ENCODE measurements at places on chromosomes 11 and 22.

DNA sequence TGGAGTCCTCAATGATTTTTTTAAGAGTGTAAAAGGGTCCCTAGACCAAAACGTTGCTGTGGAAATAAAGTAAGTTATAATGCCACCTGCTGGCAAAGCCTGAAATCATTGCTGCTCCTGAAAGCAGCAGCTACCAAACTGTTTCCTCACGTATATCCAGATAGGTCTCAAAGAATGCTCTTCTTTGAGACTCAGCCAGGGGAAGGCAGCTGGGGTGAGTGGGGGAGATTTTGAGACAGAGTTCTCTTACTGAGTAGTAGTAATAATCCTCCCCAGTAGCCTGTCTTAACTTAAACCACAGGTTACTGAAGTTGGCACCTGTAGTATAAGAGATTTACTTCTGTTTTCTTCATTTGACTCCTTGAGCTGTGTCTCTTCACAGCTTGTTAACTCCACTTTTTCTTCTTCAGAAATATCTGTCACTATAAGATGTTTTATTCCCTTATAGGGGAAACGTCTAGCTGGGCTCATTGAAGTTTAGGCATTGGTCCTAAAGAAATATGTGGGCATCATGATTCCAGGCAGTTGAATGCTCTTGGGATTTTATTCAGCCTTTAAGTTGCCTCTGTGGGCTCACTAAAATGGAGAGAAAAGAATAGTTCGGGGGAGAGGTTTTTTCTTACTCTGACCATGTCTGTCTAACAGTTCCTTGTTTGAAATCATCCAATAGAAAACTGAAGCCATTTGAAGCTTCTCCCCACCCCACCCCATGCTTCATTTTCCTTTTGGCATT, 77.9 kb downstream of the BTBD10 start:
- DNase-seq = no peak

- no peak for DNase-seq
Observed at GRCh38 chr22:30732426-30732825, 37.8 kb downstream of the OSBP2 start.

- DNase-seq = no peak
Observed at GRCh38 chr11:130510407-130511006, 62.1 kb downstream of the ADAMTS15 start.

DNA sequence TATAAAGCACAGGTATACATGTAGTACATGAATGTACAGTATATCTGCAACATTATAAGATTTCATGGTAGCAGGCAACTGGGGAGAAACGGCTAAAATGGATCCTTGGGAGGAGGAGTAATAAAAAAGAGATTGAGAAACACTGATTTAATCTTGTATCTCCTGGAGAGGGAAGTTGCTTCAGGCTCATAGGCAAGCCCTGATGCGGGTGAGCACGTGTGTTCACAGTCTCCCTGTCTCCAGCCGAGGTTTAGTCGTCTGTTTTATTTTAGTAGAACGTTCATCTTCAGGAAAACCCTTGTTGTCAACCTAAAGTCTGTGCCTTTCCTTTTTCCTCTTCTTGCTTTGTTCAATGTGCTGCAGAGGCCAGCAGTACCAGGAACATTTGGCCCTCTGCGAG, 21.8 kb upstream of the SLC25A18 start:
- DNase-seq = no peak

GRCh38 chr22:50148991-50149721, 21.4 kb upstream of the PANX2 start:
- DNase-seq = peak; percentile 31

DNA sequence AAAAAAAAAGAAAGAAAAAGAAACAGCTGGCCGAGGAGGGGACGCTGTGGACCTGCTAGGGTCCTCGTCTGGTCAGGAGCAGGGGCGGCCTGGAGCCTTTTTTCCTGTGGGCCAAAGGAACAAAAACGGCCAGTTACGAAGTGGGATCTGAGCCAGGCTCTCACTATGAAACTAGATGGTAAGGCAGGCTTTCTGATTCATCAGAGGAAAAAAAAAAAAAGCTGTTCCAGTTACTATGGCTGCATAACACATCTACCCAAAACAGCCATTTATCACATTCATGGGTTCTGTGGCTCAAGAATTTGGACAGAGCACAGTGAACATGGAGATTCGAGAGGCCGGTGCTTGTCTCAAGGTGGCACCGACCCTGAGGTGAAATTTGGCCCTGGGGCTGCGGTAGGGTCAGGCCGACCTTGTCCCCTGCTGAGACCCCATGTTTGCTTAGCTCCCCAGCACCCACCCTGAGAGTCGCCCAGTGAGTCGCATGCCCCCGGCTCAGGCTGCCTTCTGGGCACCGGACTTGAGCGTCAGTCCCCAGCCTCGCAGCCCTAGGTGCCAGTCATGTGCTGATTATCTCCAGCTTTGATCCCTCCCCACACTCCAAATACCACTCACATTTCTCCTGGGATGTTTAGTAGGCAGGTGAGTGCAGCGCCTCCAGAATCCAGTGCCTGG, 34.2 kb downstream of the MRGPRD start:
- no peak for DNase-seq

DNA sequence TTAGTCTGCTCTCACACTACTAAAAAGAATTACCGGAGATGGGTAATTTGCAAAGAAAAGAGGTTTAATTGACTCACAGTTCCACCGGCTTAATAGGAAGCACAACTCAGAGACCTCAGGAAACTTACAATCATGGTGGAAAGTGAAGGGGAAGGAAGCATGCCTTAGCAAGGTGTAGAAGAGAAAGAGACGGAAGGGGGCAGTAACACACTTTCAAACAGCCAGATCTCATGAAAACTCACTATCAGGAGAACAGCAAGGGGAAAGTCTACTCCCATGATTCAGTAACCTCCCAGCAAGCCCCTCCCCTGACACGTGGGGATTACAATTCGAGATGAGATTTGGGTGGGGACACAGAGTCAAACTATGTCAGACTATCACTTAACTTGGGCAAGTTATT, 236.6 kb upstream of the ANO3 start:
- DNase-seq = no peak

DNA sequence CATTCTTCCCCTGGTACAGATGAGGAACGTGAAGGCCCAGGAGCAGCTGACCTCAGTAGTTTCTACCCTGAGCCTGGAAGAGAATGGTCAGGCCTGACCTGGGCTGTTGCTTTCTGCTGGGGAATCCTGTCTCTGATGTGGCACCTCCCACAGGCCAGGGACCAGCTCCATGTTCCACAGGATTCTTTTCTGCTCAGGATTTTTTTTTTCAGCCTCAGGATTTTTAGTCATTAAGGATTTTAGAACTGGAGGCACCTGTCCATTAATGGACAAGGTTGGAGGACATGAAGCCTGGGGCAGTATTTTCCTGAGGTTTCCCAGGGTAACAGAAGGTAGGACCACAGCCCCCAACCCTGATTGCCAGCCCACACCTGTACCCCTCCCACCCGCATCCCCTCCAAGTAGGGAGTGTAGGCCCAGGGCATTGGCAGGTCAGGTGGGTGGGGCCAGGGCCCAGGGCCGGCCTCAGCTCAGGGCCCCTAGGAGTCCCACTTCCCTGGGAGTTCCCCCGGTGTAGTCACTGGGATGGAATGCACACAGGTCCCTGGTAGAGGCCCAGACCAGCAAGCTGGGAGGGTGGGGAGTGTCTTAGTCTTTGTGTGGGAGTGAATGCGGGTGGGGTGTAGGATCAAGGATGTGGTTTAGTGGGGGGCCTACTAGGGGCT, 16.1 kb downstream of the BIK start:
- DNase-seq = no peak

DNA sequence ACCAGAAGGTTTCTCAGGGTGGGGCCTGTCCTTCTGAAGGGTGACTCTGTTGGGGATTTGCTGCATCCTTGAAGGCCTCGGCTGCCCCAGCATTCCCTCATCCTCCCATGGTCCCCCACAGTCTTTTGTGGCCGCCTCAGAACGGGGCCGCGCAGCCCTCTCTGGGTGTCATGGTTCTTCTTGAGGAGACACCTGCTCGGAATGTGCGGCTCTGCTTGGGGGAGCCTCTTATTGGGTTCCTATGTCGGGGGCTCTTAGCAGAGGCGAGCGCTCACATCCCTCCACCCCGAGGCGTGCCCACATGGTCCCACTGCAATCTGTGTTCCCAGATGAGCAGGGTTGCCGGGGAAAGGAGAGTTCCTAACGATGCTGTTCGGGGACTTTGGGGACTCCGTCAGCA, 1008.4 kb downstream of the BRD1 start:
- DNase-seq = no peak

DNA sequence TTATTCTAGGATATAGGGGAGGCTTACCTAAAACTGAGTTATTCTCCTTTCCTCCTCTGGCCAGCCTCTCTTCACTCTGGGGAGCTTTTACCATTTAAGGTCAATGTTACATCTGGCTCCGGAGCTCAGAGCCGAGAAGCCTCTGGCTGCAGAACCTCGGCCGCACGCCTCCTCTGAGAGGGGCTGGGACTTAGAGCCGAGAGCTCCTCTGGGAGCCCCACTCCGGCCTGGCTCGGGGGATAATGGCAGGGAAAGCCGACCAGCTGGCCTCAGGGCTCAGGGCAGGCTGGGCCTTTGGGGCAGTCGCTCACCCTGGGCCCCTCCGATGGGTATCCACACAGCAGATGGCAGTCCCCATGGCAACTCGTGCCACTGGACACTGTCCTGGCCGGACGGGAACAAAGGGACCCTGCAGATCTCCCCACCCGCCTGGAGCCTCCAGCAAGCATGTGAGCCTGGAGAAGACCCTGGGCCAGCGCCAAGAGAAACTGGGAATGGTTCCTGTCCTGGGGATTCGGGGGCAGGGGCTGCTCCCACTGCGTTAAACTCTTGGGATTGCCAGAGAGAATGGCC, at the start of gene IRAG1:
Gene IRAG1, minus strand, starts transcription at position 247 of the 573 bp plus-strand sequence. Its CDS starts 153 bp downstream, at position 94.
- no peak for DNase-seq

GRCh38 chr11:61820174-61820573, 3.4 kb upstream of the FADS1 start:
- DNase-seq = peak; percentile 37

- DNase-seq = no peak
Observed at GRCh38 chr11:60242740-60243239, at the start of gene MS4A4E. MS4A4E (minus strand) TSS chr11:60243137; CDS start chr11:60230055, 13,082 bp downstream.

DNA sequence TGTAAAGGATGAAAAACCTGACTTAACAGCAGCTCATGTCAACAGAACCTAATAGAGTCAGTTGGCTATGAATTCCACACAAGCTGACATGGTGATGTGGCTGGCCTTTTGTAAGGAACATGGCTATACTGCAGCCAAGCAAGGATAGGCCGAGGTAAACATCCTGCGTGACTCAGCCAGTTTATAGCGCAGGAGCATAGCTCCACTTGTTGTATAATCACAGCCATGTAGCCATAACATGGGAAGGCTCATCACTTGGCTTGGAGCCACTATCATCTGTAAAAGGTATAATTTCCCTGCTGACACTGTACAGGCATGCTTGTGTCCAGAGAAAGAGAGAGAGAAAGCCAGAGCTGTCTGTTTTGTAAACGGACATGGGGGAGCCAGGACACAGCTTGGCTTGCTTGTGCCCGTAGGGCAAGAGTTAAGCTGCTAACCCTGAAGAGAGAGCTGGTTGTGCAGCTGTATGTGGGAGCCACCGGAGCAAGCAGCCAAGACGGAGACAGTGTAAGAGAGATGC, 104.4 kb upstream of the PLET1 start:
- DNase-seq = peak; percentile 36

GRCh38 chr22:23621082-23621780, 10.9 kb downstream of the DRICH1 start:
- no peak for DNase-seq

DNA sequence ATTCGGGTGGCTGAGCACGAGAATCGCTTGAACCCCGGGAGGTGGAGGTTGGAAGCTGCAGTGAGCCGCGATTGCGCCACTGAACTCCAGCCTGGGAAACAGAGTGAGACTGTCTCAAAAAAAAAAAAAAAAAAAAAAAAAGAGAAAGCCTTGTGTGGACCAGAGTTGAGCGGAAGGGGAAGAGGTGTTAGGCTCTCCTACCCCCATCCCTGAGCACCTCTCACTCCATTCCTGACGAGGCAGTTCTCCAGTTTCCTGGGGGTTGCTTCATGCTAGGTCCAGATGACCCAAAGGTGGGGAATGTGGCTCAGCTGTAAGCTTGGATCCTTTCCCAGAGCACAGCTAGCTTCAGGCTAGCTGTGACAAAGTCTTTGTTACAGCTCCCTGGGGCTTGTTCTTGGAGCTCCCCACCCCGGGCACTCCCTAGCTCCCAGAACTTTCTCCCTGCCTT, 8.8 kb upstream of the DNAL4 start:
- DNase-seq = no peak

DNA sequence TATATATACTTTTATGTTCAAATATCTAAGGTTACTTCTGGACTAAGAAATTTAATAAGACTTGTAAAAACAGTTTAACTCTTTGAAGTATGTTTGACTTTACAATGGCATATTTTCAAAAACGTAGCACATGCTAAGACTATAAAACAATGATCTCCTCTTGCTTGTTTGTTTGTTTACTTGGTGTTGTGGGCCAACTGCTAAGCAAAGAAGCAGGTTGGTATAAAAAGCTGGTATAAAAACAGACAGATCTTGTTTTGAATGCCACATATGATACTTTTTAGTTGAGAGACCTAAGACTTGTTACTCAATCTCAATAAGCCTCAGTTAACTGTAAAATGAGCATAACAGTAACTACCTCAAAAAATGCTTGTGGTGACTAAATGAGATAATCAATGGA, 1206.3 kb downstream of the LRRC4C start:
- DNase-seq = no peak

GRCh38 chr11:86969258-86969657, 14.1 kb upstream of the FZD4 start:
- DNase-seq = no peak

DNA sequence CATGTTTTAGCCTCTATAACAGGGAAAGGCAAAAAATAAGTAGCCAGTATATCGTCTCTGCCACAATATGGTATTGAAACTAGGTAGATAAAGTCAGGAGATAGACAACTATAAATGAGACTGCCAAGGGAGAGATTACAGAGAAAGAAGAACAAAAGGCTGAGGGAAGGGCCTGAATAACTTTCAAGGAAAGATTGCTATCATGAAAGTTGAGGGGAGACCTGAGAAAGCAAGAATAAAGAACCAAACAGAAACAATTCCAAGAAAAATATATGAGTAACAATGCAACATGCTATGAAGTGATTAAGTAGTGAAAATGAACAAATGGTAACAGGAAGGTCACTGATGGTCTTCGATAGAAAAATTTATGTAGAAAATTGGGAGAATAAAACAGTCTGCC, 690.1 kb downstream of the METTL15 start:
- DNase-seq = no peak

- DNase-seq = no peak
Observed at GRCh38 chr11:107562647-107563208, 2.8 kb downstream of the ALKBH8 start.

- DNase-seq = no peak
Observed at GRCh38 chr11:31560842-31561476, 51.4 kb downstream of the ELP4 start.

- DNase-seq = no peak
Observed at GRCh38 chr11:13596611-13597326, 71.7 kb upstream of the FAR1 start.

DNA sequence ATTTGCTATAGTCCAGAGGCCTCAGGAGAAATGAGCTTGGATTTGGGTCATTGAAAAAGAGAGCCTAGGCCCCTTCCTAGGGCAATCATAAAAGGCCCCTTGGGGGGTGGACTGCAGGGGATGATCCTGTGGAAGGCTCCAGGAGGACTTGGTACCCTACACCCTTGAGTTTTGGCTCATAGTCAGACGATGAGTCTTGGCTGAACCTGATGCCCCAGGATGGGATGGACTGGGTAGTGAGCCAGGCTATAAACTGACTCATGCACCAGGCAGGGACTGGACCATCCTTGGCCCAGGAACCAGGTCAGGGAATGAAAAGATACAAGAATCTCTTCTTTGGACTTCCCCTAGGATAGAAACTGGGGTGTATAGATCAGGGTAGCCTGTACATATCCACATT, 54.2 kb downstream of the NAV2 start:
- DNase-seq = no peak
